ENCODE measurements at places on chromosomes 16 and 17.

- DNase-seq = no peak
Observed at GRCh38 chr16:30644334-30644830, 6.4 kb upstream of the PRR14 start.

DNA sequence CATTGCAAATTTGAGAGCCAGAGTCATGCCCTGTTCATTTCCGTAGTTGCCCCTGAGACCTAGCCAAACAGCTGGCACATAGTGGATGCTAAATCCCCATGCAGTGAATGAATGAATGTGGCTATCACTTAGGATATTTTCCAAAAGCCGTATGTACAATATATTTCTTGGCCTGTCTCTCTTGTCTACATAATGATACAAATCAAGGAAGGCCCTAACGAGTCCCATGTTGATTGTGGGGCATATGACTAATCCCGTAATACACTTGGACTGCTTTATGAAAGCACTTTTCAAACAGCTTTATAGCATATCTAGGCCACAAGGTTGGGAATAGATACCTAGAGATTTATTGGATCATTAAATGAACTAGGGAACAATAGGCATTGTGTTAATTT is 478.0 kb downstream of the SLC39A11 start:
- no peak for DNase-seq

GRCh38 chr17:58630883-58631522 is 60.8 kb downstream of the TEX14 start:
- no peak for DNase-seq

- DNase-seq = no peak
Observed at GRCh38 chr16:85568519-85568918, 44.6 kb upstream of the GSE1 start.

- no peak for DNase-seq
Observed at GRCh38 chr17:50589095-50589705, 28.7 kb downstream of the CACNA1G start.

- peak; percentile 84 for DNase-seq
Observed at GRCh38 chr17:7308625-7309433, 1.4 kb downstream of the EIF5A start.

DNA sequence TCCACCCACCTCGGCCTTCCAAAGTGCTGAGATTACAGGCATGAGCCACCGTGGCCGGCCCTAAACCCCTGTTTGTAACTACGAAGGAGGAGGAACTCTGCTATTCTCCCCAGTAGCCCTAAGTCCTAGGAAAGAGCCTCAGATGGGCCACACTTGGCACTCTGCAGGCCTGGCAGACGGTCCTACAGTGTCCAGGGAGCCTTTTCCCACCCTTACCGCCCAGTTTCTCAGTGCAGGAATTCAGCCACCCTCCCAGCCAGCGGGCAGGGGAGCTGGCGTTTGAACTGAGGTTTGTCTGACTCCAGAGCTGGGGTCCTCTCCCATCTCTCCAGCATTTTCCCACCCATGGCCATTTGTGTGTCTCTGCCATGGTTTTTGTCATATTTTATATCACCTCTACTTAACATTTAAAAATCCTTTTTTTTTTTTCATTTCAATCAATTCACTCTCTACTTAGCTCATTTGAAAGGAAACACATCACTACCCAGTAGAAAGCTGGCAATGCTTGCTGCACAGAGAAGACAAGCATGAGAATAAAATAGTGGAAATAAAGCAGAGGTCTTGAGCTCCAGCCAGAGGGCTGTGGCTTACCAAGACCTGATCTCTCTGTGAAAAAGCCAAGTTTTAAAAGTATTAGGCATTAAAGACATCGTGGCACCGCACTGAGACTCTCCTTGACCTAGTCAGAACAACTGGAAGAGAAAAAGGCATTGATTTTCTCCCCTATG is 34.9 kb downstream of the BCO1 start:
- no peak for DNase-seq

- no peak for DNase-seq
Observed at GRCh38 chr16:57403965-57404817, at the start of gene CCL17. CCL17 (plus strand) TSS chr16:57404767; CDS start chr16:57413933, 9,166 bp downstream.

- peak; percentile 72 for DNase-seq
Observed at GRCh38 chr17:48505788-48506187, 25.0 kb downstream of the HOXB1 start.

DNA sequence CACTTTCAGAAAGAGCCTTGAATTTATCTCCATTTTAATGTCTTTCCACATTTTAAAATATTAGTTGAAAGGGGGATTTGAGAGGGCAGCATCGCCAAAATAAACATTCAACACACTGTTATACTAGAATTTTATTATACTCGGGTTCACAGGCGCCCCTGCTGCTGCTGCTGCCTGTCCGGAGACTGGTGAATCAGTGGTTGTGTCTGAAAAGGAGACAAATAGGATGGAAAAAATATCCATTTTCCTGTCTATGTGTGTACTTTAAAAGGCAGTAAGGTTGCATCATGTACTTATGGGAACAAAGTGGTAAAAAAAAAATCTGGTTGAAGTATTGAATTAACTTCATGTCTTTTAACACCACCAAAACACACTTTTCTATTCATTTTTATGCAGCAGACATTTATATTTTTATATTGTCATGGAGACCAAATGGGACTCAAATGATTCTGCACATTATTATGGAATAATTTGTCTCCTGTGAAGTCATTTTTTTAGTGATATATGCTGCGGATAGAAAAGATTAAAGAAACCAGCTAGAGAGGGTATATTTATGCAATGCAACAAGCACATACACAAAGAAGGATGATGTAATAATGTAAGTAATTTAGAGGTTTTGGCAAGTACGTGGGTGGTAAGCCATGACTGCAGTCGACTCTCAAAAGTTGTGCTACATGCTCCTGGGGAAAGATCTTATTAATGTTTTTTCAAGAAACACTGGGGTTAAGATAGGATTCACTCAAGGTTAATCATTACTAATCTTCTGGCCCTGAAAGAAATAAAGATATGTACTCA is 759.0 kb upstream of the SOX9 start:
- no peak for DNase-seq

GRCh38 chr17:77454242-77455095 is 313.7 kb downstream of the SEC14L1 start:
- no peak for DNase-seq

DNA sequence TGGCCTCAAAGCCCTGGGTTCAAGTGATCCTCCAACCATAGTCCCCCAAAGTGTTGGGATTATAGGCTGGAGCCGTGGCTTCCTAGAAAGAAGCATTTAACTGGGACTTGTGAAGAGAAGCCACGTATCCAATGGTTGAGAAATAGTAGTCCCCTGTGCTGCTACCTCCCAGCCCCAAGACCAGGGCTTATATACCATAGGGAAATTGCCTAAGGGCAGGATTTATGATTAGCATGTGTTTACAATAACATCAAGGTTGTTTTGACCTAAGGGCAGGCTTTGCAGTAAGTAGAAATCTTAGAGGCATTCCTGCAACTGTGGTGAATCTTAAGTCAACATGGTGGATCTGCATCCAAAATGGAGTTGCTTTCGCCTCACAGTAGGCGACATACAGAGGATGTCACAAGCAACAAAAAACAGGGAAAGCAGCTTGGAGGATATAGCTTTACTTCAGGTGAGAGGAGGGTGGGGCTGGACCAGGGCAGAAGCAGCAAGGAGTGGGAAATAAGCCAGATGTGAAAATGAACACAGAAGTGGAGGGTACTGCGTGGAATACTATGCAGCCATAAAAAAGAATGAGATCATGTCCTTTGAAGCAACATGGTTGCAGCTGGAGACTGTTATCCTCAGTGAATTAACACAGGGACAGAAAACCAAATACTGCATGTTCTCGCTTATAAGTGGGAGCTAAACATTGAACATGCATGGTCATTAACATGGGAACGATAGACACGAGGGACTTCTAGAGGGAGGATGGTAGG is 18.7 kb upstream of the NSMCE1 start:
- no peak for DNase-seq

- no peak for DNase-seq
Observed at GRCh38 chr17:3926860-3927627, 10.8 kb upstream of the P2RX1 start.

GRCh38 chr16:74474416-74474815 is 53.1 kb upstream of the CLEC18B start:
- no peak for DNase-seq

GRCh38 chr17:81519284-81520020 is 6.9 kb upstream of the ACTG1 start:
- no peak for DNase-seq

GRCh38 chr17:13030459-13031300 is 12.9 kb upstream of the ELAC2 start:
- DNase-seq = peak; percentile 66

DNA sequence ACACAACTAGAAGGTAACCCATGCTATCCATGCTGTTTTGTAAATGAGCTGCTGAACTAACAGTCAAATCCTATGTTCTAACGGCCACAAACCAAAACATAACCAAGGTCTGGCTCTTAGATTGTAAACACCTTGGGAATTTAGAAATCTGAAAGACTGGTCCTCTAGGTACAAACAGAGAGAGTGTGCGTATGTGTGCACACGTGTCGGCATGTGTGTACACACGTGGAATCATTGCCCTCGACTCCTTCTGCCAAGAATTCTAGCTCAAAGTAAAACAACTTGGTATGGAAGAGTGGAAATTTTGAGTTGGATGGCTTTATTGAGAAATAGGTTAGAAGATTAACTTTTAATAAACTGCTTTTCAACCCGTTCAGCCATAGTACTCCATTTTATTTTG is 18.1 kb upstream of the GHDC start:
- no peak for DNase-seq

- DNase-seq = peak; percentile 93
Observed at GRCh38 chr16:11051879-11052808, 107.8 kb downstream of the CLEC16A start.

- DNase-seq = no peak
Observed at GRCh38 chr16:70295634-70296033, 3.4 kb upstream of the DDX19B start.
